ENCODE measurements at places on chromosomes 4 and X.
A peak's percentile ranks its signal among the peaks of the same experiment; 100 is the strongest.

GRCh38 chr4:153383131-153383530, 38.6 kb downstream of the MND1 start:
- DNase-seq: no peak

DNA sequence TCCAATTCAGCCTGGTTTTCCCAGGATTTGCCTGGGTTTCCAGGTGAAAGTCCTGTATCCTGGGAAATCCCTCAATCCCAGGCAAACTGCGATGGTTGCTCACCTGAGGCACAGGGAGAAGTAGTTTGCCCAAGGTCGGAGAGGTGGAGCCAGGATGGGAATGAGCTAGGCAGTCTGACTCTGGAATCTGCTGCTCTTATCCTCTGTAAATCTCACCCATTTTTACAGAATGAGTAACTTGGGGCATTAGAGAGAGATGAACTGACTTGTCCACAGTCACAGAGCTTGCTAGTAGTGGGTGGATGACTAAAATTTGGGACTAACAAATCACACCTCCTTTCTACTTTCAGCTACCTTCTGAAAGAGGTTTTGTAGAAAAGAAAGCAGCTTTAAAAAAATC, 9.8 kb upstream of the ARX start:
- no peak for DNase-seq

- DNase-seq: no peak
Measured at GRCh38 chrX:112819813-112820212, 20.8 kb downstream of the AMOT start.

GRCh38 chr4:121192480-121192879, 28.4 kb upstream of the TNIP3 start:
- peak; percentile 49 for DNase-seq

DNA sequence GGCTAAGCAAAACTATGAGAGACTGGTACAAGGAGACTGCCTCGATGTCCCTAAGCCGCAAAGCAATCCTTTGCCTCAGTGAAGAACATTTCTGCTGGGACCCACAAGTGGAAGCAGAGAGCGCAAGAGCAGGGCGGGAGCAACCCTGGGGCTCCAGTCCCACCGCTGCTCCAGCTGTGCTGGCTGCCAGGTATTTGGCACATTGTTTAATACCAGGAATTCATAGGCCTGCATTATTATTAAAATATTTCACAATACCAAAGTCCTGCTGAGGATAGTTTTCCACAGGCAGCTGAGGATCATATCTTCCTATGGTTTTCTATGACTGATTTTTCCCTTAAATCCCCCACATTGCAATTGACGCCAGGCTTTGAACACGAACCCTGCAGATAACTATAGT, 163.5 kb upstream of the TLL1 start:
- DNase-seq: peak; percentile 39

Data from muscle of arm (tissue), 14 donors.